ENCODE measurements at places on chromosomes 4 and X.

DNA sequence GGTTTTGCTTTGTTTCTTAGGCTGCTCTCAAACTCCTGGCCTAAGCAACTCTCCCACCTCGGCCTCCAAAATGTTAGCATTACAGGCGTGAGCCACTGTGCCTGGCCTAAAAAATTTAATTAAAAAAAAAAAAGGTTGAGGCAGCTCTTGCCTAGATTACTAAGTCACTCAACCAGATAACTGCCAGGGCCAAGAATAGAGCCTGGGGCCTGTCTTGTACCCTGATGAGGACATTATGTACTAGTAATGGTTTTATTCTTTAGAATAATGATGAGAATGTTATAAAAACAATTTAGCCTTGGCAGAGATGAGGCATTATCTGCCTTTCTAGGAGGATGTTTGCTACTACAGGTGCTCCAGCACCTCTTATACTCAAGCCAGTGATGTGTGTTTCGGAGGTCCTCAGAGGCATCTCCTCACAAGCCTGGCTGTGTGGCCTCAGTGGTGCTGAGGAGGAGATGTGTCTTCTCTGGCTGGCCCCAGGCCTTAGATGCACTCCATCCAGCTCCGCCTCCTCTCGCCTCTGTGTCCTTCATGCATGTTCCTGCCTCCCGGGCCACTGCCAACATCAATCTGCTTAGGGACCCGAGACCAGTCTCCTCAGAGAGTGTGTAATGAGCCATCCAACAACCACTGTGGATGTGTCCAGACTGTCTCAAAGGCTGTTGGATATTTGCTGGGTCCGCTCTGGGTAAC lies 337.7 kb upstream of the GATB start:
- DNase-seq = no peak

- DNase-seq = peak; percentile 66
Measured at GRCh38 chr4:26330186-26330787, 9.5 kb downstream of the RBPJ start.

DNA sequence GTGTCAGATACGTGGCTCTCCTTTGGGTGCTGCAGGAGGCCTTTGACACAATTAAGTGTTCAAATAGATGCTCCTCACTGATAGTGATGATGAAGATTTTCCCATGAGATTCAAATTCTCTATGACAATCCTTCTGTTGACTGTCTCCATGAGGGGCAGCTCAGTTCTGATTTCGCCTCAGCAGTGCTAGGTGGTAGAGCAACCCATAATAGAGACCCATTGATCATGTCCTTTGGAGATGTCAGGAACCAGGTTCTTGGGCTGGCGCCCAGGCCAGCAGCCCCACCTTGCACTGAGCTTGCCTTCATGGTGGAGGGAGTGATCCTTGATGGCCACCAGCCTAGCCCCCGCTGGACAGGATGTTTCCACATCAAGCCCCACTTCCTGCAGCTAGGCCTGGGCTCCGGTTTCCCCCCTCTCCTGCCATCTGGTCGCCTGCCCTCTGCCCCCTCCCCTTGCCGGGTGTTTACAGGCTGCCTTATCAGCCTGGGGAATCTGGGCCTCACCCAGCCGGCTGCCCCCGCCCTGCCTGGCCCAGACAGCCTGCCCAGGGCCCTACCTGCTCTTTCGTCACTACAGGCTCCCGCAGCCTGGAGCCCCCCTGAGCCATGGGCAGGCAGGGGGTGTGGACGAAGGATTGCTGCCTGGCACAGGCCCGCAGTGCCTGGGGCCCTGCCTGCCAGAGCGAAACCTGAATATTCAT lies 12.6 kb downstream of the ELF4 start:
- DNase-seq = no peak

DNA sequence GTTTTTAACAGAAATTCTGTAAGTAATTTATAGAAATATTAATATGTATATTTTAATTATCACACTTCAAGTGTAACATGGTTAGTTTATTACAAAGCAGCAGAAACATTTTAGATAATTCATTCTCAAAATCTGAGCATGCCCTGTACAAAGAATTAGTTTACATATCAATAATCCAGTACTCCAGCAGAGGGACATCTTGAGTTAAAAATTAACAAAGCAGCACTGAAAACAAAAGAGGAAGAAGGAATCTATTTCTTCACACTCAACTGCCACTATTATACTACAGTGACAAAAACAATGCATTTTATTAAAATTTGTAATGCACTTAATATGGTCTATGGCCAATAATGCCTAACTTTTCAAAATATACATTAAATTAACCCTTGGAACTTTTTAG lies 179.1 kb upstream of the KLHL4 start:
- peak; percentile 1 for DNase-seq

GRCh38 chr4:66991521-66991920 lies 553.8 kb downstream of the CENPC start:
- no peak for DNase-seq

- DNase-seq = no peak
Measured at GRCh38 chr4:7701866-7702649, 237.6 kb downstream of the AFAP1 start.

DNA sequence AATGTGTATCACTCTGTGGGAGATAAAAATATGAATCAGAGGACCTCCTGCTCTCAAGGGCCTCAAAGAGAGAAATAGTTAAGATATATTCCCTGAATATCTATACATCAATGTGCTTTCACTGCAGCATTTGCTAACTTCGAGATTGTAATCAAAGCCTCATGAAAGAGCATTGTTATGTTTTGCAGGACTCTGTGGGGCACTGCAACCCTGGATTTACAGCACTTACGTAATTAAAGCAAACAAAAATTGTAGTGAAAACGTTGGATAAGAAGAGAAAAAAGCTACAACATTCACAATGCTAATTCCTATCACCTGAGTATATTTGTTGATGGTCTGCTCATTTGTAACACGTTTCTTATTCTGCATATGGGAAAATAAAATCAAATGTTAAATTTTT lies 48.0 kb downstream of the ETNPPL start:
- no peak for DNase-seq

- DNase-seq = no peak
Measured at GRCh38 chr4:175720067-175720466, 92.0 kb downstream of the GPM6A start.

GRCh38 chrX:110536816-110537215 lies 178.2 kb downstream of the RTL9 start:
- DNase-seq = no peak

GRCh38 chrX:44765556-44765955 lies 78.3 kb upstream of the DUSP21 start:
- DNase-seq = no peak

GRCh38 chrX:10199212-10199611 lies 42.4 kb downstream of the CLCN4 start:
- peak; percentile 38 for DNase-seq

- DNase-seq = no peak
Measured at GRCh38 chrX:1577845-1578244, 13.6 kb upstream of the AKAP17A start.

- DNase-seq = no peak
Measured at GRCh38 chr4:105598787-105599186, 46.4 kb downstream of the ARHGEF38 start.

GRCh38 chr4:8872402-8873291 lies 1.0 kb upstream of the HMX1 start:
- no peak for DNase-seq

DNA sequence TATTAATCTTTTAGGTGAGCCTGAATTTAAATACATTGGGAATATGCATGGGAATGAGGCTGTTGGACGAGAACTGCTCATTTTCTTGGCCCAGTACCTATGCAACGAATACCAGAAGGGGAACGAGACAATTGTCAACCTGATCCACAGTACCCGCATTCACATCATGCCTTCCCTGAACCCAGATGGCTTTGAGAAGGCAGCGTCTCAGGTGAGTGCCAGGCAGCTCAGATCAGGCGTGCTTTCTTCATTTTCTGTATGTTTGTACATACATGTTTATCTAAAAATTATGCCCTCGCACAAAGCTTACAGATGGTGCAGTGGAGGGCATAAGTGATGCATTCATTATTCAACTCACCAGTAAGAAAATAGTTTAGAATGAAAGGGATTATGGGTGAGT lies 85.6 kb downstream of the CPE start:
- no peak for DNase-seq

GRCh38 chr4:114613560-114613959 lies 15.0 kb downstream of the UGT8 start:
- DNase-seq = no peak

Measured in fibroblast of skin of back (primary cell).